ENCODE measurements at places on chromosomes 4 and X.

DNA sequence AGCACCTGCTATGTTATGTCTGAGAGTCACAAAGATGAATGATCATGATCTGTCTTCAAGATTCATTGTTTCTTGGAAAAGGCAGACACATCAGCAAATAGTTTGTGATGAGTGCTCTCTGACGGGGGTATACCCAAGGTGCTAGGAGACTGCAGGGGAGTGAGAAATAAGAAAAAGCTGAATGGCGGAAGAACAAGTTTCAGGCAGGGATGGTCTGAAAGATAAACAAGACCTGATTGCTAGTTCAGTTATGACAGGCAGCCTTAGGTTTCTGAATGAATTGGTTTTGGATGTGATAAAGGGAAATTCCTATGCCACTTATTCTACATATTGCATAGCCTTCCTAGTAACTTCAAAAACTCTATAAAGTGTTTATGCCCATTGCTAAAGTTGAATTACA is 327.0 kb upstream of the DKK2 start:
- no peak for DNase-seq

DNA sequence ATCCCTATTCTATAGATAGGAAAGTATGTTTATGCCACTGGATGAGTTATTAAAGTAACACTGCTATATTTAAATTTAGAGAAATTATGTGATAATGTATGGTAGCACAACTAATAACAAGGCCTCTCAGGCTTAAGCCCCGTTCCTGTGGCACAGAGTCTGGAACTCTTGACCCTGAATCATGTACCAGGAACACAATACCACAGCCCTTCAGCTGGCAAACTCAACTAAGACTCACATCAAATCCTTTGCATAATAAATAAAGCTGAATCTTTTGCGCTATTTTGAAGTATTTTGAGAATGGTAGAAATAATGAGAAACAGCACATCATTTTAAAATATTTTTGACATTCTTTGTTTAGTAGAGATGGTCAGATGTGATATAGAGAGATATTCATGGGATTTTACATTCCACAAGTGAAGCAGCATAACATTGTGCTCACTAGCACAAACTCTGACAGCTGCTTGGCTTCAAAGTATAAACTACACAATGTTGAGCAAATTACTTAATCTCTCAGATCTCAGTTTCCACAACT is 478.4 kb upstream of the FAM241A start:
- no peak for DNase-seq

DNA sequence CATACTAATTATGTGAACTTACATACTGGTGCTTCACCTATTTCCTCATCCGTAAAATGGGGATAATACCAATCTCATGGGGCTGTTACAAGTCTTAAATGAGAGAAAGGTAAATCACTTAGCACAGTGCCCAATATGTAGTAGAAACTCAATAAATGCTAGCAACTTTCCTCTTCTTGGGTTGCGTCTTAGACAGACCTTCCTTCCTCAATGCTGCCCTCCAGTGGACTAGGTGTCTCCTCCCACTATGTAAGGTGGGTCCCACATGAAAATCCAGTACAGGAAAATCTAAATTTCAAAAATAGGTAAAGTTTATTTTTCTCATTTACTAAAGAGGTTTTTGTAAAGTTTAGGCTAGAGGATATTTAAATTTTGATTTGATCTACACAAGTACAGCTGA is 20.6 kb downstream of the ZDHHC9 start:
- no peak for DNase-seq

DNA sequence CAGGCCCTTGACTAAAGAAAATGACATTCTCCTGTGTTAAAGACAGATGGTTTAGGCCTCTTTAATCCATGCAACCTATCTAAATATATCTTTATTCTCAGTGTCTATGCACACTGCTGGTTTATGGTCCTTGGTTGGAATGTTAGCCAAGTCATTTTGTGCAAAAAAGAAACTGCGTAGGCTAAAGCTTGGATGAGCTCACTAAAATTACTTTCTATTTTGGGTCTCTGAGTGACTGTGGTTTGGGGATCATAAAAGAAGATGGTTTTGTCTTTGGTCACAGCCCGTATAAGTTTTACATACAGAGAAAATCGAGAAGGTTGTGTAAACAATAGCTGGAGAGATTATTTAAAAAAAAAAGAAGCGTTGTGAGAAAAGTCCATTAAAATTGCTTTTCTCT is 443.6 kb downstream of the UBE2NL start:
- no peak for DNase-seq
